Hematopoietic multipotent progenitor cell treated with erythropoietin and hydrocortisone succinate and interleukin-3 and kit ligand, for 6 days (in vitro differentiated cells): ENCODE measurements at places on chromosomes 13 and 19.

DNA sequence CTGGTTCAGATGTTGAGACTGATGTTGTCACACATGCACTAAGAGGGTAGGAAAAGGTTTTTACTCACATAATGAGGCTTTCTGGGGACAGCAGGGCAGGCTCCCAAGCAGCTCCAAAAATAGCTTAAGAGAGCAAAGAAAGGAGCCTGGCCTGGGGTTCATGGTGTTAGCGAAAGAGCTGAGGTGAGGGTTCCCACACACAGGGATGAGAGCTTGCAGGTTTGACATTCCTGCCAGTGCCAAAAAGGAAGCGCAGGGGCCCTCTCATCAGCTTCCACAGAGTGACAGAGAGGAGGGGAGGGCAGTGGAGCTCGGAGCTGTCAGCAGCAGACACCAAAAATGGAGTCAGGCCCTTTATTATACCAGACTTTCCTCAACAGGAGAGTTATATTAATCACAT is 65.5 kb upstream of the FAM216B start:
- DNase-seq, result no peak

GRCh38 chr19:50638600-50638999 is 1.1 kb downstream of the SYT3 start:
- no peak for DNase-seq

DNA sequence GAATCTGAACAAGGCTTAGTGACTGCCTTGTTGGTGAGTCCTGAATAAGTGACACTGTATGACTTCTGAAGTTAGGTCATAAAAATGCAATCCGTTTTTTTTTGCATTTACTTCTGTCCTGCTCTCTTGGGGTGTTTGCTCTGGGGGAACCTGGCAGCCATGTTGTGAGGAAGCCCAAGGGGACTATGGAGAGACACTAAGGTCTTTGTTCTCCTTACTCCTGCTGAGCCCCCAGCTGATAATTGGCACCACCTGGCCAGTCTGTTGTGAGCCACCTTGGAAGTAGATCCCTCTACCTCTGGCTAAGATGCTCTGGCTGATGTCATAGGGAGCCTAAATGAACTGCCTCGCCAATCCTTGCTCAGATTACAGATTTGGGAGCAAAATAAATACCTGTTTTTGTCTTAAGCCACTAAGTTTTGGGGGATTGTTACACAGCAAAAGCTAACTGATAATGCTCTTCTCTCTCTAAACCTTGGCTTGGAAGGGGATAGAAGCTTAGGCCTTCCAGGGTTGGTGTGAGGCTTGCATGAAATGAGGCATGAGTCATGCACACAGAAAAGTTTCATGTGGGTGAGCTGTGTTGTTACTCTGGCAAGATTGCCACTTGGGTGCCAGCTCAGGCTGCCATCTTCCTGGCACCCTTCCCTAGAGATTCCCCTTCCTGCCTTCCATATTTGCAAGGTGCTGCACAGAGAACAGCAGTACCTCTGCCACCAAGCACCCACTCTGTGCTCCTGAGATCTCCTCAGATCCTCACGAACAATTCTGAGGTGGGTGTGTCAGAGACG is 10.1 kb downstream of the TUBB4A start:
- no peak for DNase-seq

DNA sequence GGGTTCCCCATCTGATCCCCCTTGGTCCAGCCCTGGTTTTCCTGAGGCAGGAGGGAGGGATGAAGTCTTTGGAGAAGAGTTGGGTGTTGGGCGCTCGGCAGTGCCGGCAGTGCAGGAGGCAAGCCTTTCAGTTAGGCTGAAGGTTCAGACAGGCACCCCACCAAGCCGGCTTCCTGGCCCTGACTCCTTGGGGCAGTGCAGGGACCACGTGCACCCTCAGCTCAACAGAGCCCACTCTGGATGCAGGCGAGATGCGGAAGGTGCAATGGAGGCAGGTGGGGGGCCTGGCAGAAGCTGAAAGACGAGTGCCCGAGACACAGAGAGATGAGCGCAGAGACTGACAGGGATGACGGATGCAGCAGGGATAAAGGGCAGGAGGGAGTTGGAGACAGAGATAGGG is 11.1 kb downstream of the MAMSTR start:
- no peak for DNase-seq

DNA sequence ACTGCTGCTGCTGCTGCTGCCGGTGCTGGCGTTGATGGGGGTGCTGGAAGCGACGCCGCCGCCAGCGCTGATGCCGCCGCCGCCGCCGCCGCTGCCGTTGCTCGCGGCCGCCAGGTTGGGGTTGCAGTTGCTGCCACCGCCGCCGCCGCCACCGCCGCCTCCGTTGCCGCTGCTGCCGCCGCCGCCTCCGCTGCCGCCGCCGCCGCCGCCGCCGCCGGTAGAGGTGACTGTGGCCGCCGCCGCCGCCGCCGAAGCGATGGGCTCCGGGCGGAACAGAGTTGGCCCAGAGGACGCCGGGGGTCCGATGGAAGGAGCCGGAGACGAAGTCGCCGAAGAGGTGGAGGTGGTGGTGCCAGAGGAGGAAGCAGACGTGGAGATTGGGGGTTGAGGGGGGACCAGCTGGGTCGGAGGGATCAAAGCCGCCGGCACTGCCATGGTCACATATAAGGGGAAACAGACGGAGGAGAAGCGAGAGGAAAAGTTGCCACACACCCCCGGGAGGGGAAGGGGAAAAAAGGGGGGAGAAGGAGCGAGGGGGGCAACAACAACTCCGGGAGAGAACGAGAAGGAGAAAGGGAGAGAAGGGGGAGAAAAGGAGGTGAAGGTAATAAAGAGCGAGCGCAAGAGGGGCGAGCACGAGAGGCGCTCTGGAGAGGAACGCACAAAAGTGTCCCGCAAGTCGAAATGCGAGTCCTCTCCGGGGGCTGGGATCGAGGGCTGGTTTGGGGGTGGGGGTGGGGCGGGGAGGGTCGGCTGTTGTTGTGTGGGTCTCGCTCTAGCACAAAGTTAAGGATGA is 471 bp downstream of the DACH1 start:
- DNase-seq, result peak; percentile 43

- DNase-seq, result peak; percentile 43
These were observed 815 bp downstream of the MAP3K10 start for GRCh38 chr19:40191836-40192646.
